ENCODE measurements at places on chromosomes 6 and 20.

GRCh38 chr6:811191-811590 lies 118.3 kb upstream of the EXOC2 start:
- no peak for DNase-seq

GRCh38 chr6:137601471-137601870 lies 107.3 kb upstream of the OLIG3 start:
- no peak for DNase-seq

GRCh38 chr20:53668992-53669391 lies 75.4 kb upstream of the ZNF217 start:
- DNase-seq = no peak

- DNase-seq = no peak
These were observed 12.2 kb upstream of the C6orf132 start for GRCh38 chr6:42154461-42155209.

- DNase-seq = no peak
These were observed 332.3 kb upstream of the MARCKS start for GRCh38 chr6:113524826-113525225.

DNA sequence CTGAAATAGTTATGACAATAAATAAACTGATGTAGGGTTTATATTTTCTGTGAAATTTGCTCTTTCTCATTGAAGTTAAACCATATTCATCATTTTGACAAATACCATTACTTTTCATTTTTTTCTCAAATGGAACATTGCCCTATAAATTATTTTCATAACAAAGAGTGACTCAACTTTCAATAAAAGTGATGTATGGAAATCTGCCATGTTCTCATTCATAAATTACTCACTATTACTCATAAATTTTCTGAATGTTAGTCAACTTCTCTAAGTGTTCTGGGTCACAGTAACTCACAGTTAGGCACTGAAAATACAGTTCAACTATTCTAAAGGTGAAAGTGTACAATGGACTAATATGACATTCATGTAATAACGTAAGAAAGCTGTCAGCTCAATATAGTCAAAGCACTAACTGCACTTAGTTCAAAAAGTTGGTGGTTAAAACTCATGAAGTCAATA lies 19.0 kb upstream of the STX11 start:
- peak; percentile 42 for DNase-seq

- DNase-seq = peak; percentile 83
These were observed 75.8 kb downstream of the SYCP2L start for GRCh38 chr6:10962673-10963072.

- no peak for DNase-seq
These were observed 61.1 kb upstream of the CCN6 start for GRCh38 chr6:111992851-111993250.

GRCh38 chr20:38844963-38845362 lies 39.5 kb downstream of the PPP1R16B start:
- no peak for DNase-seq

DNA sequence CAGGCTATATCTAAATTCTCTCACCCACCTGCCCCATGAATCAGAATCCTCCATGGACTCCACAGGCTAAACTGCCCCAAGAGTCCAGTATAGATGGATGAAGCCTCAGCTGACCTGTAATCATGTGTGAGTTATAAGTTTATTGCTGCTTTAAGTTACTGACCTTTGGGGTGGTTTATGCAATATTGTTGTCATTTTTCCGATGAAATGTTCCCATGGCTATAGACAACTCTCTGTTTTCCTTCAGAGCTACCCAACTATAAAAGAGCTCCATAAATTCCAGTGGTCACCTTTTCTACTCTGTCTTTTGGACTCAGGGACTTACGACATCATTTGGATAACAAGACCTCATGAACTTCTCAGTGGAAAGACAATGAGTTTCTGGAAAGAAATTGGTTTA lies 212.1 kb downstream of the BMP2 start:
- DNase-seq = no peak

- DNase-seq = no peak
These were observed 40.7 kb downstream of the PYGB start for GRCh38 chr20:25288291-25289181.

- no peak for DNase-seq
These were observed 119.4 kb downstream of the ZFAND3 start for GRCh38 chr6:37938909-37939308.

DNA sequence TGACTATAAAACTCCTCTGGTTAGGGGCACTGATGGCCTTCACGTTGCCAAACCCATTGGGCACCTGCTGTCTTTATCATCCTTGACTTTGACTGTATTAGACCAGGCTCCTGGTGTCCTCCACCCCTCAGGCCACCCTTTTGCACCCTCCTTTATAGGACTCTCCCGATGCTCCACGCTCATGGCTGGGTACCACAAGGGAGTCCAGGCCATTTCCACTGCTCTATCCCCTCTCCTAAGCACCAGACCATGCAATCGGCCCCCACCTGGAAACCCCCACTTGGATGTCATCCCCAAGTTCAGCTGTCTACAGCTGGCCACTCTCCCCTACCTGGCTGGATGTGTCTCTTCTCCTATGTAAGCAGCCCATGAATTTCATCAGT lies 115.2 kb downstream of the TOX2 start:
- DNase-seq = no peak

- no peak for DNase-seq
These were observed 575.2 kb upstream of the JAG1 start for GRCh38 chr20:11248687-11249638.

DNA sequence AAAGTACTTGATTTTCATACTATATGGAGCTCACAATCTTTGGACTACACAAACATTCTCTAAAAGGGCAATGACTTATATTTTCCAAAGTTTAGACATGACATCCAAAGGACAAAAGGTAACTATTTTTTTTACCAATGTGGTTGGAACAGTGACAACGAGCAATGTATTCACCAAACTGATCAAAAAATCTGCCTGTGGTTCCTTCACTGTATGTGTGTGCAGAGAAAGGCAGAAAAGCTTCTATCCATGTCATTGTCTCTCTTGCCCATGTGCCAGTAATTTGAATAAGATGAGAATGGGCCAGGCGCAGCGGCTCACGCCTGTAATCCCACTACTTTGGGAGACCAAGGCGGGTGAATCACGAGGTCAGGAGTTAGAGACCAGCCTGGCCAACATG lies 25.5 kb downstream of the MCUR1 start:
- no peak for DNase-seq

- DNase-seq = no peak
These were observed 163.7 kb downstream of the RALGAPA2 start for GRCh38 chr20:20548527-20549266.

DNA sequence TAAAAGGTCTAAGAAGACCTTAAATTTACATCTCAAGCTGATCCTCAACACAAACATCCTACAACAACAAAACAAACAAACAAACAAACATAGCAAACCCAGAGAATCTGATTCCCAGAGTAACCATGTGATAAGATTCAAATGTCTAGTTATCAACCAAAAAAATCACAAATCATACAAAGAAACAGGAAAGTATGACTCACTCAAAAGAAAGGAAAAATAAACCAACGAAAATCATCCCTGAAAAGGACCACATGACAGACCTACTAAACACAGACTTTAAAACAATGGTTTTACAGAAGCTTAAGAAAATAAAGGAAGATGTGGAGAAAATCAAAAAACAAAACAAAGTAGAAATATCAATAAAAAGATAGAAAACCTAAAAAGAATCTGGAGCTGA lies 18.1 kb downstream of the VNN1 start:
- DNase-seq = no peak

- no peak for DNase-seq
These were observed 251.9 kb downstream of the EPM2A start for GRCh38 chr6:145483191-145483996.

- DNase-seq = no peak
These were observed 9.4 kb downstream of the TLDC2 start for GRCh38 chr20:36885356-36885755.

DNA sequence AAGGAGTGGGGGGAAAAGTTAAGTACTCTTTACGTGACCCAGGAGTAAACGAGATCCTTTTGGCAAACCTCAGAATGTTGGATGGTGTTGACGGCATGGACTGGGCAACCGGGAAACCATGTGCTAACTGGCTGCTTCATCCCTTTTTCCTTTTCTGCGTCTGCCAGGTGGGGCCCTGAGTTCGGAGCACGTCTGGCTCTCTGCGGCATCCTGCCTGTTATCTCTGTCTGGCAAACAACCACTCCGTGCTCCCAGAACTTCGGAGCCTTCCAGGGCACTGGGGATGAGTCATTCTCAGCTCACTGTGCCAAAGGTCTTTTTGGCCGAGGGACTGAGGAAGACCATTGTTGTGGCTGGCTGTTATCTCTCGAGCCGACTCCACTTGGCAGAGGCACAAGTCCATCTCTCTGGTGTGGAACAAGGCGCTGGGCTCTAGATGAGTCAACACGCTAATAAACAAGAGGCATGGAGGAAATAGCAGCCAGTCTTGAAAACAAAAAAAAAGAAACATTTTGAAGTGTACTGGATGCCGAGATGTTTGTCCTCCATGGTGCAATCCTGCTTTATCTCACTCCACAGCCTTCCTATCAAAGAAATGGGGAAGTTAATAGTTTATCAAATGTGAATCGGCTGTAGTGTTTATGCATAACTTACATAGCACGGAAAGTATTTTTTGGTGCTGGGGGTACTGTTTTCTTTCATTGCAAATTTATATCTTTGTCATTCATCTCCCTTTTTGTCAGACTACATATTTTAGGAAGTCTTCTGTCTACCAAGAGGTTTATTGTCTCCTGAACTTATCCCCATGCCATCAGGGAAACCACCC lies 64.6 kb upstream of the TXNDC5 start:
- peak; percentile 33 for DNase-seq

- DNase-seq = no peak
These were observed 220.9 kb downstream of the HACE1 start for GRCh38 chr6:104638841-104639290.

- no peak for DNase-seq
These were observed 8.0 kb downstream of the SLC18B1 start for GRCh38 chr6:132790450-132790849.

- no peak for DNase-seq
These were observed 10.5 kb downstream of the FAM120B start for GRCh38 chr6:170317076-170317475.

DNA sequence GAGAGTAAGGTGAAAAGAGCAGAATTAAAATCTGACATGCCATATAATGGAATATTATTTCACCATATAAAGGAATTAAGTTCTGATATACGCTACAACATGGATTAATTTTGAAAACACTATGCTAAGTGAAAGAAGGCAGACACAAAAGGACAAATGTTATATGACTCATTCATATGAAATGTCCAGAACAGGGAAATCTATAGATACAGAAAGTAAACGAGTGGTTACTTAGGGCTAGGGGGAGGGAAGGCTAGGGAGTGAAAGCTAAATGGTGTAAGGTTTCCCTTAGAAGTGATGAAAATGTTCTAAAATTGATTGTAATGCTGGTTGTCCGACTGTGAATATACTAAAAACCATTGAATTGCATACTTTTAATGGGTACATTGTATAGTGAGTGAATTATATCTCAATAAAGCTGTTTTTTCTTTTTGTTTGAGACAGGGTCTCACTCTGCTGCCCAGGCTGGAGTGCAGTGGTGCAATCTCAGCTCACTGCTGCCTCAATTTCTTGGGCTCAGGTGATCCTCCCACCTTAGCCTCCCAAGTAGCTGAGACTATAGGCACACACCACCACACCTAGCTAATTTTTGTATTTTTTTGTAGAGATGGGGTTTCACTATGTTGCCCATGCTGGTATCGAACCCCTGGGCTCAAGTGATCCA lies 8.2 kb downstream of the PRPH2 start:
- DNase-seq = peak; percentile 23

- DNase-seq = no peak
These were observed 31.0 kb downstream of the CDK5RAP1 start for GRCh38 chr20:33370291-33370690.

DNA sequence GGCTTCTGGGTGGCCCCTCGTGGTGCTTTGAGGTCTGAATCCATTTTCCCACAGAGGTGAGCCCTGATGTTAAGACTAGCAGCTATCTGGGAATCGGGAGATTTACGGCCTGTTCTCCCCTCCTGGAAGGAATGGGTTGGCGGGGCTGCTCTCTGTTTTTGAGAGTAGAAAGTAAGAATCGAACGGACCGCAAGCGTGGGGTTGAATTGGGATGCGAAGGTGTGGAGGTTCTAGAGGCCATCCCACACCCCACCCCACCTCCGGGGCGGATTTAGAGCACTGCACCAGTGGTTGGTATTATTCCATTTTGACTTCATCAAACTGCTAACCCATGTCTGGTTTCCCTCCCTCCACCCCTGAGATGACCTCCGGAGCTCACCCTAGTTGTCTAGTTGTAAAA lies 11.5 kb downstream of the PYGB start:
- DNase-seq = no peak

DNA sequence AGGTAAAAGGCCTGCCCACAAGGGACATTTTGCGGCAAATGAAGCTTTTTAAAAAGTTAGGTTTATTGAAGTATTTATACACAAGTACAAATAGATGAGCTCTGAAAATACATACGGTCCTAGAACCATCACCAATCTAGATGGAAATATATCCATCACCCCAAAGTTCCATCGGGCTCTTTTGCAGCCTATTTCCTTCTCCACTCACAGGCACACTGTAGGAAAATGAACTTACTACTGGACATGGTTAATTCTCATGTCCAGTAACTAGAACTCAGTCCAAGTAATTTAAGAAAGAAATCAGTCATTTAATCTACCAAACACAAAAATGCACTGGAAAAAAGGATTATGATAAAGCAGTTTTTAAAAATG lies 6.2 kb downstream of the PCNA start:
- no peak for DNase-seq

GRCh38 chr6:169568314-169569087 lies 133.3 kb downstream of the WDR27 start:
- no peak for DNase-seq

- DNase-seq = no peak
These were observed 59.9 kb upstream of the SOX4 start for GRCh38 chr6:21533678-21534077.

- DNase-seq = no peak
These were observed 49.9 kb downstream of the STK4 start for GRCh38 chr20:45016089-45016671.

GRCh38 chr6:23690453-23691049 lies 435.5 kb upstream of the NRSN1 start:
- no peak for DNase-seq

GRCh38 chr6:88166493-88167351 lies 575 bp upstream of the CNR1 start:
- DNase-seq = no peak

DNA sequence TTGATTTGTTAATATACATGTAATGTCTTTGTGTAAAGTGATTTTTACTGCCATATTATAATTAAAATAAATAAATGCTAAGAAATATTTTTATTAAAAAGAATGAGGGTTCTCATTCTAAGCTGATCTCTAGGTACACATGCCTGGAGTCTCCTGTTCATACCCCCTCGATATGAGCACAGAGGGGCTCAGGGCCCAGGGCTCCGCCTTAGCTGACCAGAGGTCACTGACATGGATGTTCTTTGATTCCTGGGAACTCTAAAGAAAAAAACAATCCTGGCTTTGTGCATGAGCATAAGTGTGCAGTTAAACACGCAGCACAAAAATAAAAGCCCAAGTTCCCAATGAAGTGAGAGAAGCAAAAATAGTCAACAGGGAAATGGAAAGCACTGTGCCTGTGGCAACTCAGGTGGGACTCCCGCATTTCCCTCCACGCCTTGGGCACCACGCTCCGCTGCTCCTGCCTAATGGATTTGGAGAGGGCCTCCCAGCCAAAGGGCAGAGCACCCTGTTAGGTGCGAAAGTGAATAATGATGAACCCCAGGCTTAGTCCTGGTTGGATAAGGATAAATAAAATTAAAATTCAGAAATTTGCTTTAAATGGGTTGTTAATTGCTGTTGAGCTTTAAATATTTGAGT lies 33.3 kb upstream of the QKI start:
- DNase-seq = no peak

GRCh38 chr6:47407300-47408281 lies 70.0 kb upstream of the CD2AP start:
- no peak for DNase-seq

GRCh38 chr6:10412461-10413261 lies 2.2 kb downstream of the TFAP2A start:
- DNase-seq = no peak

Measured in fibroblast of skin of left quadriceps (primary cell).